ENCODE measurements at places on chromosomes 1 and 21. TPM values are rescaled to one million over a fixed set of nuclear protein-coding genes. Genes with fewer than 3 reads are reported as not detected.

Gene BCL10
- 21.9 TPM for total RNA-seq

Gene PTPN22
- total RNA-seq, result not detected

Gene SIK1
- 14.2 TPM for total RNA-seq

- DNase-seq, result no peak
These were observed 23.0 kb upstream of the ZBTB40 start for GRCh38 chr1:22428672-22429071.

GRCh38 chr1:240635466-240636256 is 23.7 kb upstream of the GREM2 start:
- no peak for DNase-seq

DNA sequence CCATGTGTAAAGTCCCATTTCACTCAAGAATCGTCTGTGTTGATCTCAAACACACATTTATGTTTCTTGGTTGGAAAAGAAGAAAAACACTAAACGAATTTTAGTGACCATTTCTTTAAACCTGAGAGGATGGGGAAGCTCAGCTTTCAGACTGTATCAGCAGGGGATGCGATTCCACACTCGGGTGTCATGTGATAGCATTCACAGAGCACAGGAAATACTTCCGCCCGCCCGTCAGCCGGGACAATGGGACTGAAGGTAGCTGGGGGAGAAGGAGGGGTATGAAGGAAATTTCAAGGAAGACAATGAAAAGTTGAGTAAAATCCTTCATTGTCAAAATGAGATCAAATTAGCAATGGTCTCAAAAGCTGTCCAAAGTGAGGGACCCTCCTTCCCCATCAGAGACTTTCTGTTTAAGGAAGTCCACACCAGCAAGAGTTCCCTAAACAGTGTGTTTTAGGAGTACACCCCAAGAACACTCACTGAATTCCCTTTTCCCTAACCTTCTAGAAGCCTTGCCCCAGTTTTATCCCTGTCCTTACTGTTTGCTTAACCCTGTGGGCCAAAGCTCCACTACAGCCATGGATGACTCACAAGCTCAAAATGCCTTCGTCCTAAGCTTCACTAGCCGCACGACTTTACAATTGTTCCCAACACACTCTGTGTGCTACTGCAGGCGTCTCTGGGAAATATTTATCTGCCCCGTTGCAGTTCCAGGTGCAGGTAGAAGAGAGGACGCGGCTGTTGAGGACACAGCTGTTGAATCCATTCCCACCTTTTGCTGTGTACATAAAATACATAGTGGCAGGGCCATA is 51.4 kb upstream of the SIM2 start:
- no peak for DNase-seq

- DNase-seq, result no peak
These were observed 3.2 kb downstream of the LRRC8B start for GRCh38 chr1:89527750-89528381.

GRCh38 chr1:78607334-78607927 is 12.8 kb upstream of the IFI44L start:
- no peak for DNase-seq

DNA sequence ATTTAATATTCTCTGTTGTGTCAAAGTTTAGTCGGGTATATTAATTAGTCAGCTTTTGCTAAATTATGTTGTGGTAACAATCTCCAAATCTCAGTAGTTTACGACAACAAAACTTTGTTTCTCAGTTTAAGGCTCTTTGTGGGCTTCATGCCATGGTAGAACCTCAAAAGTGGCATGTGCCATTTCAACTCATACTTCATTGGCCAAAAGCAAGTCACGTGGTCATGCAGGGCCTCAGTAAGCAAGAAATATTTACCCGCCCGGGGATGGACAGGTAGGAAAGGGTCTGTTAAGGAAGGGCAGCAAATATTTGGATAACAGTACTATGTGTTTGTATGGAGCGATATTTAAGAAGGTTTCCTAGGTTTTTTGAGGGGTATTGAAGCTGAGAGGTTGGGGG is 38.6 kb downstream of the ITSN1 start:
- DNase-seq, result no peak

DNA sequence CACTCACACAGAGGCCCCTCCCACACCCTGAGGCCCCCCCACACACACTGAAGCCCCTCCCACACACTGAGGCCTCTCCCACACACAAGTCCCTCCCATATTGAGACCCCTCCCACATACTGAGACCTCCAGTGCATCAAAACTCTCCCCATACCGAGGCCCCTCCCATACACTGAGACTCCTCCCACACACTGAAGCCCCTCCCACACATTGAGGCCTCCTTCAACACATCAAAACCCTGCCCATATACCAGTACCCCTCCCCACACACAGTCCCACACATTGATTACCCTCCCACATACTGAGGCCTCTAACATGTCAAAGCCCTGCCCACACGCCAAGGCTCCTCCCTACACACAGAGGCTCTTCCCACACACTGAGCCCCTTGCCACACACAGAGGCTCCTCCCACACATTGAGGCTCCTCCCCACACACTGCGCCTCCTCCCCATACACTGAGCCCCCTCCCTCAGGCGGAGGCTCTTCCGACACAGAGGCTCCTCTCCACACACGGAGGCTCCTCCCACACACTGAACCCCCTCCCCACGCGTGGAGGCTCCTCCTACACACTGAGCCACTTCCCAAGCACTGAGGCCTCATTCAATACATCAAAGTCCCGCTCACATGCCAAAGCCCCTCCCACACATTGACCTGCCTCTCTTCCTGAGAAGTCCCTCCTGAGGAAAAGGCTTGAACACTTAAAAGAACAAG is 392.3 kb downstream of the CAMTA1 start:
- no peak for DNase-seq

DNA sequence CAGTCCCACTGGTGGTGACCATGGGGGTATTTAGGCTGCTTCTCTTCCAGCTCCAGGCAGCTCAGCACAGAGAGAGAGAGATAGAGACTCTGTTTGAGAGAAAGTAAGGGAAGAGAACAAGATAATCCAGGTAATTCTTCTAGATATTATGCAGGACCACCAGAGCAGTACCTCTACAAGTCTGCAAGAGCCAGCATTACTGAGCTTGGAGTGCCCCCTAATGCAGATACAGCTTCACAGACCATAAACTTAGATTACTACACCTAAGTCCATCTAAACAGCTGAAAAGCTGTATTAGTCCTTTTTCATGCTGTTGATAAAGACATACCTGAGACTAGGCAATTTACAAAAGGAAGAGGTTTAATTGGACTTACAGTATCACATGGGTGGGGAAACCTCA is 570.3 kb downstream of the LRRIQ3 start:
- DNase-seq, result no peak

GRCh38 chr21:36038701-36039497 is 21.4 kb downstream of the SETD4 start:
- no peak for DNase-seq

DNA sequence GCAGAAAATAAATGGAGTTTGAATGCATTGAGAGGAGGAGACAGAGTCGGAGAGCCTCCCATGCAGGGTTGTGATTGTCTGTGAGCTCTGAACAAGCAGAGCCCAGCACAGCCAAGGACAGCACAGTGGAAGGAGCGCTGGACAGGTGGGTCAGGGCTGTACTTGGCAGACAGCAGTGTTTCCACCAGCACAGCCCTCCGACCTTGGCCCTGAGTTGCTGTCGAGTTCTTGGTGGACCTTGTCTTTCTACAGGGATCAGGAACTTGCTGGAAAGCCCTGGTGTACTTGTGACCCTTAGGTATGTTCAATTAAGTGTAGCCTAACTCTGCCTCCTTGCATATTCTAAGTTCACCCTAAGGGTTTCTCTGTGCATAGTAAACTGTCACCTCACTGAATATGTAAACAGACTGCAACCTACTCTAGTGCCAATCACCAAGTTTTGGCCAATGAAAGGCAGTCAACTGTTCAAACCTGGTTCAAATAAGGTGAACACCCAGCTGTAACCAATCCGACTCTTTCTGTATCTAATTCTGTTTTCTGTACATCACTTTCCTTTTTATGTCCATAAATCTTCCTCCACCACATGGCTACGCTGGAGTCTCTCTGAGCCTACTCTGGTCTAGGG is 86.6 kb upstream of the SLC25A33 start:
- no peak for DNase-seq

DNA sequence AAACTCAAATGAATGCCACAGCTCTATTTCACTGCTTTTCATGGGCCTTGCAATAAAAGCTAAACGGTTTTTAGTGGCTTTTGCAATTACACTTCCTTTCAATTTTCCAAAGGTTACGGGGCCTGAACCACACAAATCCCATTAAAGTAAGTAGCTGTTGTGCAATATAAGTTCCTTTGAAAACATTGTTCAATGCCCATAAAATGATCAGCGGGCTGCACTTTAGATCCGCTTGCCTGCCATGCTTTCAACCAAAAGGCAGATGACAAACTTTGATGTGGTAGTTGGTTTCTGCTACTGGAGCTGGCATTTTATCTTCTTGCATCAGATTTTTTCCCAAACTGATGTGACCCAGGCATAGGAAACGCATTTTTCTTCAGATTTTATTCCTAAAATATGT is 50.2 kb downstream of the PRRX1 start:
- DNase-seq, result no peak

DNA sequence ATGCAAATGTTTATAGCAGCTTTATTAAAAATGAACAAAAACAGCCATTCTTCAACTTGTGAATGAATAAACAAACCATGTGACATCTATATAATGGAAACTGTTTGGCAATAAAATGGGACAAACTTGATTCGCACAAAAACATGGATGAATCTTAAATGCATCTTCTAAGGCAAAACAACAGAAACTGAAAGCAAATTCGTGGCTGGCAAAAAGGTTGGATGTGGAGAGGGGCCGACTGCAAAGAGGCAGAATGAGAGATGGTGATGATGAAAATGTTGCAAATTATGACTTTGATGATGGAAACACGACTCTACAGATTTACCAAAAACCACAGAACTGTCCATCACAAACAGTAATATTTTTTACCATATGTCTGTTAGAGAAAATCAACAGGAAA is 327.0 kb upstream of the NR5A2 start:
- DNase-seq, result no peak

- no peak for DNase-seq
These were observed 176.8 kb downstream of the SLC45A1 start for GRCh38 chr1:8494681-8495080.

DNA sequence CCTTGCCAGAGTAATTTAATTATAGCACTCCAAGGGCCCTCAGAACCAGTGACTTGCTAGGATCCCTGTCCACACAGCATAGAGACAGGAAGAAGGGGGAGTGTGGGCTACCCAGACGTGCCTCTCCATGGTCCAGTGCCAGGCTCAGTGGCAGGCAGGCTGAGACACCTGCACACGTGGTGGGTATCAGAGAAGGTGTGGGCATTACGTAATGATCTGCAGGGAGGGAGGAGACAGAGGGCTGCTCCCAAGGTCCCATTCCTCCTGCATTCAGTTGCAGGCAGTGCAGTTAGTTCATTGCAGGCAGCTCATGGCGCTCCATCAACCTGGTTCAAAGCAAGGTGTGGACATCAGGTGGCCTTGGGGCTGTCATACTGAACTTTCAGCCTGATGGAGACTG is 49.9 kb downstream of the C8B start:
- DNase-seq, result no peak
